Stimulated activated naive B cell treated with anti-CD40 and anti-IgM and Interleukin-4, amounts not matched to agents 10 μg/mL and 1 μg/mL and 100 μg/mL, for 72 hours (primary cell): ENCODE measurements at places on chromosomes 2 and 18.

DNA sequence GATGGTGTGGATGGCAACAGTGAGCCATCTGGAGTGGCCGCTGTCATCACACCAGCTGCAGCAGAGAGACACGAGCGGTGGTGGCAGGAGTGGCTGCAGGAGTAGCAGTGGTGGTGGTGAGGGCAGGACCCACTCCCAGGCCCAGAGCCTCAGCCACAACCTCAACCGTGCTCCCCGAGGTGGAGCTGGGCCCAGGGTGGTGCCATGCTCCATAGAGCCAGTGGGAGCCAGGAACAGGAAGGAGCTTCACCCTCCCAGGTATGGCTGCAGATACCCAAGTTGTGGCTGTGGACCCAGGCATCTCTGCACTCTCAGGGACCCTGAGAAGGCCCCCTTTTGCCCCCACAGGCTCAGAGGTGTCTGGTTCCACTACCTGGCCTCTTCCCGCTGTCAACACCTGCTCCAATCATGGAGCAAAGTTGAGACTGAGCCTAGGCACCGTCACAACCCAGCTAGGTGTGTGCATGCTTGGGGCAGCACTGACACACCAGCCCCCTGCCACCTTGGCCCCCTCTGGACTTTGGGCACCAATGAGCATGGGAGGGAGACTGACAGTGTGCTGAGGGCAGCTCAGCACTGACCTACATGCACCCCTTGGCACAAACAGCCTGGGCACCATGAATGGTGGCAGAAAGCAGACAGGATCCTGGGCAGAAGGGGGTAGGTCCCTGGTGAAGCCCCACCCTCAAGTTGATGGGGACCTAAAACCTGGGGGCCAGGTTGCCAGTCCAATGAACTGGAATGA is 188.9 kb downstream of the NDUFA10 start:
- DNase-seq = no peak

- no peak for DNase-seq
These were observed 61.7 kb upstream of the NCK2 start for GRCh38 chr2:105683011-105683492.

DNA sequence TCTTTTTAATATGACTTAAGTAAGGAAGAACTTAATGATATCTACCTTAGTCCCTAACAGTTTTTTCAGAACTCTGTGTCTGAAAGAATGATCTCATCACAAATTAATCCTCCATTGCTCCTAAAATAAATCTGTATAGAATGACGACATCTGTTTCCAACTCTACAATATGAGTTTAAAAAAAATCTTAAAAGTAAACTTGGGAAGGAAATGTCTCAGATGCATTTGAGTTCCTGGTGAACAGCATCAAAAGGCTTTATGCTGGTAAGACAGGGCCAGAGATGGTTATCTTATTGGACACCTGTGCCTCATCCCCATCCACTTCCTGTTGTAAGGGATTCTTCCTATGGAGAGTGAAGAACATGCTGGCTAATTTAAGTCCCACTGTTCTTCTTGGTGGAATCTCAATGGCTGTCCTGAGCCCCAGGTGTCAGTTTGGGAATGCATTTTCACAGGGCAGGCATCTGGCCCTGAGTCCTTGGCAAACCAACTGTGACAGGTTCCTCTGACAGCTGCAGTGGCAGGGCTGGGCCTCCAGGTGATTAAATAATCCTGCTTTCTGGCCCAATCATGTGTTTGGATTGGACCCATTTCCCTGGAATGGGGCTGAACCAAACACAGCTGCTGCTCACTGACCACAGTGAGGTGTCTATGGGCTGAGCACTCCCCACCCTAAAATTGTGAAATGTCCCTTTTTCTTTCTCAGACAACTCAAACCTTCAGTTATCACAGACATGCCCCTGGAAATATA is 12.9 kb upstream of the NCKAP5 start:
- no peak for DNase-seq

- no peak for DNase-seq
These were observed 133.1 kb downstream of the NCKAP5 start for GRCh38 chr2:133434959-133435668.

DNA sequence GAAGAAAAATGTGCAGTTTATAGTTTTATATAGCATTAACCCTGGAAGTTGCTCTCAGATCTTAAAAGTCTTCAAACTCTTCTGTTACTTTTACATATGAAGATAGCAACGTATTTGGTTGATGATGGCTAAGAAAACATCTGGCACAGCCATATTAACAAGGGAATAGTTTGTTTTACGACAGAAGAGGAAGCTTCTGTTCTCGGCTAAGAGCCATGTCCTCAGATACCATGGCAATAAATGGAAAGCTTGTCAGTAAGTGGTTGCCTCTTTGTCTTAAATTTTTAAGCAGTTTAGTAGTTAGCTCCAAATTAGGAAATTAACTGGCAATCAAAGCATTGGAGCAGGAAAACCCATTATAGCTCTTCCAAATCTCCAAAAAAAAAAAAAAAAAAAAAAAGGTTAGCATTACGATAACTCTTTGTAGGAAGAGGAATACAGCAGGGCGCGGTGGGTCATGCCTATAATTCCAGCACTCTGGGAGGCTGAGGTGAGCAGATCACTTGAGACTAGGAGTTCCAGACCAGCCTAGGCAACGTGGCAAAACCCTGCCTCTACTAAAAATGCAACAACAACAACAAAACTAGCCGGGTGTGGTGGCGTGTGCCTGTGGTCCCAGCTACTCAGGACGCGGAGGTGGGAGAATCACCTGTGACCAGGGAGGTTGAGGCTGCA is 4.5 kb upstream of the STON1 start:
- no peak for DNase-seq

GRCh38 chr2:240400371-240401161 is 34.9 kb upstream of the GPC1 start:
- no peak for DNase-seq

DNA sequence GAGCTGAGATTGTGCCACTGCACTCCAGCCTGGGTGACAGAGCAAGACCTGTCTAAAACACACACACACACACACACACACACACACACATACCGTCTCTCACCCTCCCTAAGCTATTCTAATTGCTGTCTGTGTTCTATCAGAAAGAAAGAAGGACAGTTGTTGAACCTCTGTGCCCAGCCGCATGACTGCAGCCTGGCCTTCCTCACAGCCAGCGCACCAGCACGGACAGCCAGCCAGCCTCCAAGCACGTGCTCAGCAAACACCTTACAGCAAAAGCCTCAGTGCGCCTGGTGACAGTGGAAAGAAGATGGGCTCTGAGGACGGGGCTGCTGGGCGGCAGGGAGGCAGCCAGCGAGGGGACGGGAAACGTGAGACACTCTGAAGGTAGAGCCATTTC is 58.0 kb downstream of the ZNF516 start:
- no peak for DNase-seq

GRCh38 chr2:76953733-76954347 is 568.3 kb downstream of the LRRTM4 start:
- DNase-seq = peak; percentile 1

DNA sequence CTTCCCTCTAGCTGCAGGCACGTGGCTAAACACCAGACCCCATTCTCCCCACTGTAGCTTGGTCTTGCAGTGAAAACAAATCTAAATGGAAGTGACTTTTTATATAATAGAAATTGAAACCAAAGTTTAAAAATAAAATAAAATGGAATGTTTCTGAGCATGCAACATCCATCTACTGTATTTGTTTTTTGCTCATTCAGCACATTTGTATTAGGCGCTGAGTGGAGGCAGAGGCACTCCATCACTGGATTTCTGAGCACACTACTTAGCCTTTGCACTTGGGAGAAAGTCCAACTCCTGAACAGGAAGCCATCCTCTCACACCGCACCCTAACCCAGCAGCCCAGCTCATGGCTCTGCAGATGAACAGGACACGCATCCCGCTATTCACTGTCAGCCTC is 37.8 kb upstream of the POU3F3 start:
- no peak for DNase-seq

DNA sequence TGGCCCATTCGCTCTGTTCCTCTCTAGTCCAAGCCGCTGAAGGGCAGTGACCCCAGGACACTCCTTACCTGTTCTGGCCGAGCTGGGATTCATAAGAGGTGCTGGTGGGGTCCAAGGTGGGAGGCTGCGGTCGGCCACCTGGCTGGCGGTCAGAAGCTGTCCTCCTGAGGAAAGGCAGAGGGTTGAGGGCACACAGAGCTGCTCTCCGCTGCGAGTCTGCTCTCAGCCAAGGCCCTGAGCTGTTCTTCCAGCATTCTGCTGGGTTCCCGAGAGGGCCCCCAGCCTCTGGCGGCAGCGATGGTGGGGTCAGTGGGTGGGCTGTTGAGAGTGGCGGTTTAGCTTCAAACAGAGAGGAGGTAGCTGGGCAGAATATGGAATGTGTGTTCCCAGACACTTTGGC is 3.8 kb downstream of the PCARE start:
- no peak for DNase-seq
